ENCODE measurements at places on chromosomes 6 and 20.

- DNase-seq = no peak
These were observed 833.0 kb downstream of the EPHA7 start for GRCh38 chr6:92586236-92586977.

DNA sequence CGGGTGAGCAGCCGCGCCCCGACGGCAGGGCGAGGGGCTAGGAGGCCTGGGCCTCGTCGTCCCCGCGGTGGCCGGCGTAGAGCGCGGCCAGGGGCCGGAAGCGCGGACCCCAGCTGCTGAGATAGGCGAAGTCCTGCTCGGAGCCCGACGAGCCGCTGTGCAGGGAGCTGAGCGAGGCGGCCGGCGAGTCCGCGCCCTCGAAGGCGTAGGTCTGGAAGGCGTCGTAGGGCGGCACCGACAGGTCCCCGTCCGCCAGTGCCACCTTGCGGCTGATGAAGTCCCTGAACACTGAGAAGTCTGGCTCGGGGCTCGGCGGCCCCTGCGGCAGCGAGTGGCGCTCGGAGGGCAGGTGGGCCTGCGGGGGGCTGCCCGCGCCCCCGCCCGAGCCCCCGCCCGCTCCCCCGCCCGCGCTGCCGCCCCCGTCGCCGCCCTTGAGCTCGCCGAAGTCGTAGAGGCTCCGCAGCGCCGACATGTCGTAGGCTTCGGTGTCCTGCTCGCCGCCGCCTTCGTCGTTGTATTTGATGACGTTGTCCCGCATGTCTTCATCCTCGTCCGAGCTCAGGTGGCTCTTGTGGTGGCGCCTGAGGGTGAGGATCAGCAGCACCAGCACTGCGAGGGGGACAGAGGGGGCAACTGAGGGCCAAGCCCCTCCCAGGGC lies 56.5 kb downstream of the CD40 start:
- DNase-seq = peak; percentile 28

GRCh38 chr6:36969240-36969691 lies 14.7 kb downstream of the PI16 start:
- DNase-seq = no peak

GRCh38 chr6:147561726-147562125 lies 53.2 kb downstream of the SAMD5 start:
- DNase-seq = peak; percentile 73

DNA sequence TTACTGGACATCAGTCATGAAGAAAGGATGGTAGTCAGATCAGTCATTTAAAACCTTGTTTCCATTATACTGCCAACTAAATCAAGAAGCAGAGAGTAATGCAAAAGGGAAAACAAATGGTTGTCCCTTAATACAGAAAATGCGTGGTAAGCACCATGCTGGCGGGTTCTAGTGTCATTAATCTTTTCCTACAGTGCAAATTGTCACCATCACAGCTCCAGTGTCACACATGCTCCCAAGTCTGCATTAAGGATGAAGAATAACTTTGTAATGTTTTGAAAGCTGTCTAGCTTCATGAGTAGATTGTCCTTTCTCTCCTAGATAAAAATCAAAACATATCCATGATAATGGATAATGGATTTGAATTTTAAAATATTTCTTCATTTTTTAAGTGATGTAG lies 735.6 kb downstream of the EPHA7 start:
- no peak for DNase-seq

- DNase-seq = peak; percentile 22
These were observed 18.4 kb upstream of the SLC22A1 start for GRCh38 chr6:160102956-160103824.

- DNase-seq = no peak
These were observed 69.1 kb downstream of the MYB start for GRCh38 chr6:135250234-135250633.

- DNase-seq = no peak
These were observed 58.7 kb upstream of the PRND start for GRCh38 chr20:4663044-4663443.

DNA sequence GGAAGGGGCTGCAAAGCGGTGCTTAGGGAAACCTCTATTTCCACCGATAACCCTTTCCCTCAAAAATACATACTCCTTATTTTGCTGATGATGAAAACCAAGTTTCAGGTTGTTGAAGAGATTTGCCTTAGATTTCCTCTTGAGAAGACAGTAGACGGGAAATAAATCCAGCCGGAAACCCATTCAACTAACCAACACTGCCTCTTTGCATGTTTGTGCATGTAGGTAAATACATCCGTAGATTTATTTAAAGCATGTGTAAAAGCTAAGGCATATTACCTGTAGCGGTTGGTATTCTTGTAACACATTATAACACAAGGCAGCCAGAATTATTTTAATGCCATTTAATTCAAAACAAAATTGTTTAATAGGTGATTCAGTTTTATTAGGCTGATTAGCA lies 136.3 kb upstream of the SLC22A23 start:
- DNase-seq = peak; percentile 82

GRCh38 chr6:139732451-139732850 lies 358.0 kb upstream of the CITED2 start:
- DNase-seq = peak; percentile 78

DNA sequence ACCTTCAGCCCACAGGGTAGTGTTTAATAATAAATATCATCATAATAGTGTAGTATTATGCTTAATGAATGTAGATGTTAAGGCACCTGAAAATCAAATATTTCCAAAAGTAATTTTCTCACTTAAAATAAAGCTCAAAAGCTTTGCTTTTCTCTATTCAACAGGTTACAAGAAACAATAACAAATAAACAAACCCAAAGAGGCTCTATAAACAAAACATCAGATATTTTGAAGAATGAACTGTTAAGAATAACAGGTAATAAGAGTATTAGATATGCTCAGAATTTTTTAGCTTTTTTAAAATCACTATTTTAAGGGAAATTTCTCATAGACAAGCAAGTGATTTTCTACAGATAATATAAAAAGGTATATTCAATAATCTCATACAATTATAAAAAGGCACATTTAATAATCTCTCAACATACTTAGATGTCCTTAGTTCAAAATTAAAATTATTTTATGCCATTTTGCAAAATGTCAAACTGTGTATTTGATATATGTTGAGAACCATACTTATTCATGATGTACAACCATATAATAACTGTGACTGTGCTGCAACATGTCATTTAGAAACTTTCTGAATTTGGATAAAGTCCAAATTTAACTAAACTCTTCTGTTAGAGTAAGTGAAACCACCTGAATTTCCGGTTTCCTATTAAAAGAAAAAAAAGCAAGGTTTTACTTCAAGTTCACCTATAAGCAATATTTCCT lies 35.8 kb downstream of the PHIP start:
- DNase-seq = peak; percentile 18

Data from bronchial epithelial cell (primary cell).